ENCODE measurements at places on chromosomes 12 and 14.

DNA sequence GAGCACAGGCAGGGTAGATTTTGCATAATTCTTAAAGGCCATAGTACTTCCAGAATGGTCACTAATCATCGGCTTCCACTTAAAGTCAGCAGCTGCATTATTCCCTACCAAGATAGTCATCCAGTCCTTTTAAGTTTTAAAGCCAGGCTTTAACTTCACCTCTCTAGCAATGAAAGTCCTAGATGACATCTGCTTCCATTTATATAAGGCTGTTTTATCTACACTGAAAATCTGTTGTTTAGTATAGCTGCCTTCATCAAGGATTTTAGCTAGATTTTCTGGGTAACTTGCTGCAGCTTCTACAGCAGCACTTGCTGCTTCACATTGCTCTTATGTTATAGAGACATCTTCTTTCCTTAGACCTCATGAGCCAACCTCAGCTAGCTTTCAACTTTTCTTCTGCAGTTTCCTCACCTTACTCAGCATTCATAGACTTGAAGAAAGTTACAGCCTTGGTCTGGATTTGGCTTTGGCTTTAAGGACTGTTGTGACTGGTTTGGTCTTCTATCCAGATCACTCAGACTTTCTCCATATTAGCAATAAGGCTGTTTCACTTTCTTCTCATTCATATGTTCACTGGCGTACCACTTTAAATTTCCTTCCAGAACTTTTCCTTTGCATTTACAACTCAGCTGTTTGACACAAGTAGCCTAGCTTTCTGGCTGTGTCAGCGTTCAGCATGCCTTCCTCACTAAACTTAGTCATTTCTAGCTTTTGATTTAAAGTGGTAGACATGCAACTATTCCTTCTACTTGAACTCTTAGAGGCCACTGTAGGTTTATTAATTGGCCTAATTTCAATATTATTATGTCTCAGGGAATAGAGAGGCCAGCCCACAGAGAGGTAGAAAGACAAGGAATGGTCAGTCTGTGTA is 209.9 kb upstream of the GARIN2 start:
- no peak for DNase-seq

GRCh38 chr12:41459111-41459905 is 271.2 kb downstream of the PDZRN4 start:
- no peak for DNase-seq

DNA sequence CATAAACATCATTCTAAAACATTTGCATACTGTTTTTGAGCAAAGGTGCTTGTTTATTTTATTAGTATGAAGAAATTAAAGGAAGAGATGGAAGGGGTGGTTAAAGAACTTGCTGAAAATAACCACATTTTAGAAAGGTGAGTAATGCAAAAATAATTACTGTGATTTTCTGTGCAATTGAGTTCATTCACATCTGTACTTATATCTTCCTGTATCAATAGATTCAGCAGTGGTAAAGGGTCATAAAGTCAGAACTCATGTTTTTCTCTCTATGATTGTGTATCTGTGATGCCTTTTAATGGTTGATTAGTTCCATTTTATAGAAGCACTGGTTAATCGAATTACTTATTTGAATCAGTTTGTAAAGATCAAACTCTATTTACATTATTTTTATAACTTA is 46.0 kb downstream of the TBK1 start:
- no peak for DNase-seq

DNA sequence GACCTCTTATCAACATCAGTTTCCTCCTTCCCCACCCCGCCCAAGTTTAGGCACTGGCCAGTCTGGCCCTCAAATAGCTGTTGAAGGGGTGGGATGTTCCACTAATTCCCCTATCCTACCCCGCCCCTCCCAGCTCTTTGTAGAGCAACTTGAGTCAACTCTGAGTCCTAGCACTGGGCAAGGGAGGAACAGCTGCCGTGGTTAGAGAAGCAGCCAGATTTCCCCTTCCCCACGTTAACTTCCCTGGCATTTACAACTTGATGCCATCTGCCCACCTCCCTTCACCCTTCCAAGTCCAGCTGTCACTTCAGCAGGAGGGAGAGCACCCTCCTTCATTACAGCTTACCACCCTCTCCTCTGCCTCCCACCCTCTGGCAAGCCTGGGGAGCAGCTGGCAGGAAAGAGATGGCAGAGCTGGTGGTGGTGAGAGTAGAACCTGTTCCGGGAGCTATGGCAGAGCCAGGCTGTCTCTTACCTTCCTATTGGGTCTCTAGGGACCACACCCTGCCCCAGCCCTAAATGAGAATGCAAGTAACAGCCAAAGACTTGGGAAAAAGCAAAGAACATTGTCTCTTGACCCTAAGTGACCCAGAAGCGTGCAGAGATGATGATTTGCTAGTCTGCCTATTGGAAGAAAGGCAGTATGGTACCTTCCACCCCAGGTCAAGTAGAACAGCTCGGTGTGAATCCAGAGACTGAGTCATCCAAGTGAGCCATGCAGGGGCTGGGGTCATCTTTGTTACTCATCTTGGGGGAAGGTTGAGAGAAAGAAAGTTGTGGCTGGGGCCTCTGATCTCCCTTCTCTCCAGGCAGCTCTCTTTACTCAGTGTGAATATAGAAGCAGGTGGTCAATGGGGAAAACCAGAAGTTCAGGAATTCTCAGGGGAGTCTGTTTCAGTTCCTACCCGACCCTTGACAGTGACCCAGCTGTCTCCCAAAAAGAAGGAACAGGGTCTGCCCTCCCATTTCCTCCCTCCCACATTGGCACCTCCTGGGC is 1.5 kb downstream of the BLOC1S1 start:
- DNase-seq, result peak; percentile 71

- DNase-seq, result no peak
Observed at GRCh38 chr12:115574826-115575225, 702.7 kb downstream of the MED13L start.

DNA sequence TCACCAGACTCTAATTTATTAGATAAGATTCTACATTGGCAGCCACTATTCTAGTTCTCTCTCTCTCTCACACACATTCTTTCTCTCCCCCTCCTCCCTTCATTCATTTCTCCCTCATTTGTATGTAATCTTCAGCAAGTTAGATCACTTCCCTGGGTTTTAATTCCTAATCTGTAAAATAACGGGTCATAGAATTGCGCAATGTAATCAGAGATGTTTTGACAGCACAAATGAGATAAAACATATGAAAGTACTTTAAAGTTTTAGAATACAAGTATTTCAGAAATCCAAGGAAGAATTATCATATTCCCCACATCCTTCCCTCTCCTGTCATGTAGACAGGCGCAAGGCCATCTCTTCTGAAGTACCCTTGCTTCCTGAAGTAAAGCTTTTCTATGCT is 21.7 kb downstream of the STYK1 start:
- no peak for DNase-seq

- no peak for DNase-seq
Observed at GRCh38 chr14:58133739-58134138, 18.3 kb downstream of the ARMH4 start.

- no peak for DNase-seq
Observed at GRCh38 chr12:74752215-74752614, 214.6 kb downstream of the ATXN7L3B start.

DNA sequence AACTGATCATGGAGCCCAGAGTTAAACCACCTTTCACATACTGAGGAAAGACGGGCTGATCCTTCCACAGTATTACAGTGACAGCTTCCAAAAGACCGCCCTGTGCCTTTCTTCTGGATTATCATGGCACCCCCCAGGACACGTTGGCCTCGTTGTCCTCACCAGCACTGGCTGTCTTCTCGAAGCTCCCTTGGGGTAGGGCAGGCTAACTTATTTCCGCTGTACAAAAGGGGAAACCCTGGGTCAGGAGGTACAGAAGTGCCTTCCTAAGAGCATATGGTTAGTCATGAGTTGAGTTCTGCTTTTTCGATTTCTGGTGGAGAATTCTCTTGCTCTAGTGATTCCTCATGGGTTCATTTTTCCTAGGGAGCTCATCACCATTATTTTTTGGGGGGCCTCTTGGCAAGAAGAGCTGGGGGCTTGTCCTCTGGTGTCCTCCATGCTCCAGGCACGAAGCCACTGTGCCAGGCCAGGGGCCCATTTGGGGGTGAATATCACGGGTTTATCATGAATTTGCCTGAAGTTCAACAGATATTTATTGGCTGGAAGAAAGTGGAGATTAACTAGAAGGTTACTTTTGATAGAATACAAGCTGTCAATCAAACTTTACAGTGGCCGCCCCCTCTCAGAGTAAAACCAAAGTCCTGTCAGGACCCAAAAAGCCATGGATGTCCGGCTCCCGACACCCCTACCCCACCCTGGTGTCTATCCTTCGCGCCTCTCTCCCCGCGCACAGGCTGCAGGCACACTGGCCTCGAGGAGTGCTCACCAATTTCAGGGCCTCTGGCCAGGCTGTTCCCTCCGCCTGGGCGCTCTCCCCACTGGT is 8.8 kb upstream of the TRAF3 start:
- DNase-seq, result no peak

DNA sequence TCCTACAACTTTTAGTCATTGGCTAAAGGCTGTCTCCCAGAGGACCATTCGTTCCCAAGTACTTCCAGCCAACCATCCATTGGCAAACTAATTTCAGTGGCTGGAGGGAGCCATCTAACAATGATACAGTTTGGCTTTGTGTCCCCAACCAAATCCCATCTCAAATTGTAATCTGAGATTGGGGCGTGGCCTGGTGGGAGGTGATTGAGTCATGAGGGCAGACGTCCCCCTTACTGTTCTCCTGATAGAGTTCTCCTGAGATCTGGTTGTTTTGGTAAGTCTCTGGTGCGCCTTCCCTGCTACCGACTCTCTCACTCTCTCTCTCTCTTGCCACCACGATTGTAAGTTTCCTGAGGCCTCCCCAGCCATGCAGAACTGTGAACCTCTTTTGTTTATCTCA is 99.7 kb upstream of the FUT8 start:
- no peak for DNase-seq

DNA sequence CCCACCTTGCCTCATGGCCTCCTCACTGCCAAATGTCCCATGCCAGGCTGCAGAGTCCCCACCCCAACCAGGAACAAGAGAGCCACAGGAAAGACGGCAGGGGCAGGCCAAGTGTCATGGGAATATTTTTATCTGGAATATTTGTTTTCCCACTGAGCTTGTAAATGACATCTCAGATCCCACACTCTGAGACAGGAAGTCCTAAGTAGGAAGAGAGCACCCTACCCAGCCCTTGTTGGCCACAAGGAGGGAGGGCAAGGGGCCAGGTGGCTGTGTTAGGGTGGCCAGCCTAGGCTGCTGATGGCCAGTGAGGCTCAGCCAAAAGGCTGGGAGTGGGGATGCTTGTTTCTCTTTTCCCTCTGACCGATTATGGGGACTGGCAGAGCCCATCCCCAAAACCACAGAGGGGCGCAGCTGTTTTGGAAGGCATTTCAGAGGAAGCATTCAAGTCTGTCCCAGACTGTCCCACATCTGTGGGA is 7.7 kb upstream of the MEG3 start:
- DNase-seq, result peak; percentile 26

- no peak for DNase-seq
Observed at GRCh38 chr12:3911409-3911808, 38.2 kb upstream of the PARP11 start.

DNA sequence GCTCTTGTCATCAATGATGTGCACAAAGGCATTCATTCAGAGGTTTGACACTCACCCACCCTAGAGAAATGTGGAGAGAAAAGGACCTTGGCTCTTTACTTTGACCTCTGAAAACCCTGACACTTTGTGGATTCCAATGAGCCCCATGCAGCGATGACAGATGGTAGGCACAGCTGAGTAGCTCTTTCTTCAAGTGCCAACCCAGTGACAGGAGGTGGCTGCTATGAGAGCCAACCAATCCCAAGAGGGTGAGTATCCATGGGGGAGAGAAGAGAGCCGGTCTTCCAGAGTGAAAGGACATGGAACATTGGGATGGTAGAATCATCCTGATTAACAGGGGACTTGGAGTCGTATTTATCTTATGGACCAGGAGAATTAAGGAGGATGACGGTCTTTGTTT is 17.8 kb downstream of the SLC8A3 start:
- no peak for DNase-seq

GRCh38 chr12:124778411-124778810 is 85.3 kb downstream of the SCARB1 start:
- DNase-seq, result no peak

DNA sequence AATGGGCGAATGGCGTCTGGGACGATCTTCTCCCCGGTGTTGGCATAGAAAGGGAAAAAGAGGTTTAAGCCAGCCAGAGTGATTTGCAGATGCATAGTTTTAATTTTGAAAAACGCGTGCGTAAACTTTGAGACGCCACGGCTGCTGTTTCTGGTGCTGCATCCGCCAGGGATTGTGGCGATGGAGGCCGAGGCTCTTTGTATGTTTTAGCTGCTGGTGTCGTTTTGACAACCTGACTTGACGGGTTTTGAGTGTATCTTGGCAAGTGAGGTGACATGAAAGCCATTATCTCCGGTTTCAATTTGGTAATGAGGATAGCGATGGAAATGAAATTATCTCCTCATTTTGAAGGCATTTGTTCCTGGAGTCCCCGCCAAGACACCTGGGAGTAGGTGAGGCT is 1.6 kb downstream of the PTGDR start:
- DNase-seq, result no peak

DNA sequence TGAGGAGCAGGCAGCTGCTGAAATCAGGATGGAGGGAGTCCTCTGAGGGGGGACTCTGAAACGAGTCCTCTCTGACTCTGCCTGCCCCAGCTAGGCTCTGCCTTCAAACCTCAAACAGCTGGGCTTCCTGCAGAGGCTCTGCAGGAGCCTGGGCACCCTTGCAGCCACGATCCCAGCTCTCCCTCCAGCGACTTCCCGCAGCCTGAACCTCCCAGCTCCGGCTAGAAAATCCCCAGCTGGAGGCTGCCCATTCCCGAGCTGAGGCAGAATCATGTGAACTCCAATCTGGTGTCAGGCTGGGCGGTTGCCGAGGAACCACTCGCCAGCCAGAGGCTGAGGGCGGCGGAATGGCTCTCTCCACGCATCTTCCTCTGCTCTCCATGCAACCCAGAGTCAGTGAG is at the start of gene GPR68:
GPR68 (minus strand) TSS at position 204 of the 401 bp plus-strand sequence. CDS start 9,654 bp downstream, outside the sequence.
- peak; percentile 61 for DNase-seq

- DNase-seq, result no peak
Observed at GRCh38 chr12:106308121-106308520, 5.6 kb downstream of the TCP11L2 start.

- peak; percentile 47 for DNase-seq
Observed at GRCh38 chr14:93994919-93995682, 2.0 kb upstream of the CCDC197 start.

- DNase-seq, result no peak
Observed at GRCh38 chr12:58032156-58032555, 90.8 kb downstream of the ATP23 start.

GRCh38 chr12:1517007-1517406 is 77.4 kb downstream of the FBXL14 start:
- DNase-seq, result no peak

DNA sequence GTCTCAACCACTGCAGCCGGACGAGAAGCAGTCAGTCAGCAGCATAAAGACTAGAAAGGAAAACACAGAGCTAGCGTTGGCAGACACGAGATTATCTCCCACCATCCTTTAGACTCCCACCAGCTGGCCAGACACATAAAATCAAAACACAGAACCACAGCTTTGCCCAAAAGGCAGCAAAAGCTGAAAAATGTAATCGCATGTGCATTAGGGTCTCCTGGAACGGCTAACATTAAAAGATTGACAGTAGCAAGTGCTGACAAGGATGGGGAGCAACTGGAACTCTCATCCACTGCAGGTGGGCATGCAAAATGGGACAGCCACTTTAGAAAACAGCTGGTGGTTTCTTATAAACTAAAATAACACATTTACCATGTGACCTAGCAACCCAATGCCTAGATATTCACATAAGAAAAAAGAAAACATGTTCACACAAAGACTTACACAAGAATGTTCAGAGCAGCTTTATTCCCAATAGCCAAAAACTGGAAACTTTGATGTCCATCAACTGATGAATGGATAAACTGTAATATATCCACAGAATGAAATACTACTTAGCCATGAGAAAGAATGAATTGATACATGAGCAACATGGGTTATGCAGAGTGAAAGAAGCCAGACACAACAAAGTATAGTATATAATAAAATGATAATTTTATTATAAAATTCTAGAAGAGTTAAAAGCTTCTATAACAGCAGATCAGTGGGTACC is 37.7 kb downstream of the NCOR2 start:
- DNase-seq, result no peak
